ENCODE measurements at places on chromosomes 4 and X. TPM values are rescaled to one million over a fixed set of nuclear protein-coding genes. Genes with fewer than 3 reads are reported as not detected.

- DNase-seq = no peak
These were observed 11.9 kb upstream of the LINC00632 start for GRCh38 chrX:140697618-140698017.

- DNase-seq = no peak
These were observed 29.3 kb upstream of the PTPN13 start for GRCh38 chr4:86564795-86565194.

GRCh38 chrX:125172531-125172930 is 147.1 kb upstream of the TEX13C start:
- no peak for DNase-seq

GRCh38 chr4:54099287-54099747 is 646 bp upstream of the GSX2 start:
- no peak for DNase-seq

- no peak for DNase-seq
These were observed 31.5 kb downstream of the WWC2 start for GRCh38 chr4:183130328-183131155.

- no peak for DNase-seq
These were observed 47.2 kb downstream of the MAP7D3 start for GRCh38 chrX:136203951-136204350.

The PSAPL1 gene
- total RNA-seq = not detected

The F8A3 gene
- 13.5 TPM for total RNA-seq

The IL2RG gene
- 14.2 TPM for total RNA-seq

The MYOZ2 gene
- 11.0 TPM for total RNA-seq

The HTN3 gene
- not detected for total RNA-seq
